ENCODE measurements at places on chromosomes 2 and 18.

DNA sequence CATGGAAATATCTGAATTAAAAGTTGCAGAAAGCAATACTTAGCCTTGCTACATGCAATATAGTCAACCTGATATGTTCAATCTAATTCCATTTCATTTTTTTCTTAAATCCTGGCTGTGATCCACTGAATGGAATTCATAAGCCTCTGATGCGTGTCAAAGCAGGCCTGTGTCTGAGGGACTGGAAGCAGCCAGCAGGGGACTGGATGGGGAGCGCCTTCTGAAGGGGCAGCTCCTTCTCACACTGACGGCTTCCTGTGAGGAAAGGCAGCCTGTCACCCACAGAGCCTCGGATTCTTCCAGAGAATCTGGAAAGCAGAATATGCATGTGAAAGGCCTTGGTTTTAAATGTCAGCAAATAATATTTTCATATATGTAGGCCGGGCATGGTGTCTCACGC lies 73.5 kb downstream of the KCNF1 start:
- no peak overlapping the region for H3K4me3 ChIP-seq
- peaks cover 14% of the 10 kb centered on the region for H3K27me3 ChIP-seq
- no peaks in the 10 kb centered on the region for H3K36me3 ChIP-seq
- H3K27ac ChIP-seq = no peak overlapping the region
- H3K4me1 ChIP-seq = no peaks in the 10 kb centered on the region
- DNase-seq = no peak

DNA sequence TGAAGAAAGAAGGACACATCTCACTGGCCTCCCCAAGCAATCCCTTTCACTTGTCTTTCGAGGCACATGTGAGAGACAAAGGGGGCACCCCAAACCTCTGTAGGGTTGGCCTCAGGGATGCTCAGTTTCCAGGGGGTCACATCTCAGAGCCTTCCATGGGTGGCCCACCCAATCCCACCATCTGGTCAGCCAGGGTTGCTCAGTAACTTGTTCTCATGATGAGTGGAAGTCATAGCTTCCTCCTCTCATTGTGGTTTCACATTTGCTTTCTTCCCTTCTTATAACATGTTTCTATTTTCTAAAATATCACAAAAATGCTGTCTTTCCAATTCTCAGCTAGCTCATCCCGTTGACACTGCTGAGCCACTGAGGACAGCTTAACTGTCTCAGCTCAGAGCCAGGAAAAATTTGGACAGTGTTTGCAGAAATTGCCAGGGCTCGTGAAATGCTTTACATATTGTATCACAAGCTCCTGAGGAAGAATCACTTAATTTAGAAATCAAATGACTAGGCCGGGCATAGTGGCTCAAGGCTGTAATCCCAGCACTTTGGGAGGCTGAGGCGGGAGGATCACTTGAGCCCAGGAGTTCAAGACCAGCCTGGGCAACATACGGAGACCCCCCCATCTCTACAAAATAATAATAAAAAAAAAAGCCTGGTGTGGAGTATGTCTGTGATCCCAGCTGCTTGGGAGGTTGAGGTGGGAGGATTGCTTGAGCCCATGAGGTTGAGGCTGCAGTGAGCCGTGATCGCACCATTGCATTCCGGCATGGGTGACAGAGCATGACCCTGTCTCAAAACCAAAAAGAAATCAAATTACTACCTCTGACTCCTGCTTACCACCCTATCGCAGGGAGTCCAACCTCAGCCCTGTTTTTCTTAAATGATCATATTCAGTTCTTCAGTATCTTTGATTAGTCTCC lies 129.3 kb downstream of the PRKCE start:
- H3K4me3 ChIP-seq = no peak overlapping the region
- peaks cover 82% of the 10 kb centered on the region for H3K4me1 ChIP-seq
- peaks cover 3% of the 10 kb centered on the region for H3K36me3 ChIP-seq
- peak overlapping the region; percentile 7 for H3K27ac ChIP-seq

GRCh38 chr2:113257516-113258264 lies 21.0 kb downstream of the PAX8 start:
- no peak for DNase-seq
- H3K27ac ChIP-seq = no peak overlapping the region
- no peak overlapping the region for H3K4me3 ChIP-seq
- peaks cover 15% of the 10 kb centered on the region for H3K36me3 ChIP-seq
- H3K27me3 ChIP-seq = no peaks in the 10 kb centered on the region

DNA sequence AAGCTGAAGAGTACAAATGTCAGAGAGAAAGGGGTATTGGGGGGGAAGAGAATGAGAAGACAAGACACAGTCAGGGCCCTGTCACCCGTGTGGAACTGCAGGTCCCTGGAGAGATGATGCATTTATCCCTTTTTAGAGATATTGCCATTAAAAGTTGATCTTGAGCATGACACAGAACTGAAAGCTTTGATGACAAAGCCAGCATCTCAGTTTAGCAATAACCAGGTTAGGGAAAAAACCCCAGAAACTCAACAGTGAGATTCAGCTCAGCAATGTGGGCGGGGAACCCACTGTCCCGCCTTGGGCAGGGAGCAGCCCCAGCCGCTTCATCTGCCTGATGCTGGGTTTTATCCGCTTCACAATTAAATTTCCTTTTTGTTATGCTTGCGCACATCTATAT lies 181.1 kb downstream of the NEDD4L start:
- H3K4me1 ChIP-seq = peaks cover 61% of the 10 kb centered on the region
- no peaks in the 10 kb centered on the region for H3K27me3 ChIP-seq
- H3K36me3 ChIP-seq = peaks cover 3% of the 10 kb centered on the region

DNA sequence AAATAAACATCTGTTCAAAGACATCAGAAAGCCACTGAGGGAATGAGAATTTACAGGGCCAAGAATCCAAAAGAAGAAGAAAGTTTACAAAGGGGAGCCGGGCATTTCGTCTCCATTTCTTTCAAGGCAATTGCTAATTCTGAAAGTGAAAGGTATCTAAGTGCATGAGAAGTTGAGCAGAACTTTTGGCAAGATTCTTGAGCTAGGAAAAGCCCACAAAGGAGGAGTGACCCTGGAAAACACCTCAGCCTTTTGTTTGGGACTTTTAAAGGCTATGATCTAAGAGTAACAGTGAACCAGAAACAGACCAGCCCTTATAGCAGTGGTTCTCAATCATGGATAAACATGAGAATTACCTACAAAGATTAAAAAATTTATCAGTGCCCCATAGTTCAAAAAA lies 87.4 kb downstream of the MDH1 start:
- H3K4me3 ChIP-seq = no peak overlapping the region
- no peaks in the 10 kb centered on the region for H3K27me3 ChIP-seq
- H3K36me3 ChIP-seq = no peaks in the 10 kb centered on the region
- H3K4me1 ChIP-seq = no peaks in the 10 kb centered on the region
- DNase-seq = no peak

DNA sequence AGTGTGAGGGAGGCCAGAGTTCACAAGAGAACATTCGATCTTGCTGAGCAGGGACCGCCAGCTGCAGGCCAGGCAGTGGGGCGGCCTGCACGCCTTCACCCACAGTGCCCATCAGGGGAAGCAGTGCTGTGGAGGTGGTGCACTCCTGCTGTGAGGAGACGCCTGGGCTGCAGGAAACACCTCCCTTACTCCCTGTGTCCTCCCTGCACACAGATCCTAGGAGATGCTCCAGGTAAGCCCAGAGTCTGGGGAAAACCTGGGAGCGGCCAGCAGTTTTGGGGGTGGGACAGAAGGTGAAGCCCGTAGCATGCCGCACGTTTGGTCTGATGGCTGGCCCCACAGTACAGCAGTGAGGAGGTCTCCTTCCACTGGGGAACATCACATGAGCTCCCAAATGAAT lies 180.8 kb upstream of the RAB6C start:
- no peak overlapping the region for H3K4me3 ChIP-seq
- no peaks in the 10 kb centered on the region for H3K27me3 ChIP-seq
- no peaks in the 10 kb centered on the region for H3K36me3 ChIP-seq
- no peak overlapping the region for H3K27ac ChIP-seq
- H3K4me1 ChIP-seq = no peaks in the 10 kb centered on the region

DNA sequence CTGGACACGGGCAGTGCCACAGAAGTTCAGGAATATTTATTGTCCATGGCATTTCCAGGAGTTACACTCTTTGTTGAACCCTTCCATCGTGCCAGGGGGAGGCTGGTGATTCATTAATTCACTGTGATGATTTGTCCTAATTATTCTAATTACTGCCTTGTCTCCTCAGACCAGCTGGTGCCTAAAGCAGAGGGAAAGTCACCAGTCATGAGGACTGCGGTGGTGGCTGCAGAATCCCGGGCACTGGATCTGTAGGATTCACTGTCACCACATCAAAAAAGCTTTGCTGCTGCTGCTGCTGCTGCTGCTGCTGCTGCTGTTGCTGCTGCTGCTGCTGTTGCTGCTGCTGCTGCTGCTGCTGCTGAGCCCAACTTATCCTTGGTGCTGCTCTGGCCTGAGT lies 908.2 kb downstream of the TSN start:
- H3K27ac ChIP-seq = no peak overlapping the region
- DNase-seq = no peak
- H3K36me3 ChIP-seq = no peaks in the 10 kb centered on the region
- no peaks in the 10 kb centered on the region for H3K4me1 ChIP-seq
- H3K4me3 ChIP-seq = no peak overlapping the region
- no peaks in the 10 kb centered on the region for H3K27me3 ChIP-seq

DNA sequence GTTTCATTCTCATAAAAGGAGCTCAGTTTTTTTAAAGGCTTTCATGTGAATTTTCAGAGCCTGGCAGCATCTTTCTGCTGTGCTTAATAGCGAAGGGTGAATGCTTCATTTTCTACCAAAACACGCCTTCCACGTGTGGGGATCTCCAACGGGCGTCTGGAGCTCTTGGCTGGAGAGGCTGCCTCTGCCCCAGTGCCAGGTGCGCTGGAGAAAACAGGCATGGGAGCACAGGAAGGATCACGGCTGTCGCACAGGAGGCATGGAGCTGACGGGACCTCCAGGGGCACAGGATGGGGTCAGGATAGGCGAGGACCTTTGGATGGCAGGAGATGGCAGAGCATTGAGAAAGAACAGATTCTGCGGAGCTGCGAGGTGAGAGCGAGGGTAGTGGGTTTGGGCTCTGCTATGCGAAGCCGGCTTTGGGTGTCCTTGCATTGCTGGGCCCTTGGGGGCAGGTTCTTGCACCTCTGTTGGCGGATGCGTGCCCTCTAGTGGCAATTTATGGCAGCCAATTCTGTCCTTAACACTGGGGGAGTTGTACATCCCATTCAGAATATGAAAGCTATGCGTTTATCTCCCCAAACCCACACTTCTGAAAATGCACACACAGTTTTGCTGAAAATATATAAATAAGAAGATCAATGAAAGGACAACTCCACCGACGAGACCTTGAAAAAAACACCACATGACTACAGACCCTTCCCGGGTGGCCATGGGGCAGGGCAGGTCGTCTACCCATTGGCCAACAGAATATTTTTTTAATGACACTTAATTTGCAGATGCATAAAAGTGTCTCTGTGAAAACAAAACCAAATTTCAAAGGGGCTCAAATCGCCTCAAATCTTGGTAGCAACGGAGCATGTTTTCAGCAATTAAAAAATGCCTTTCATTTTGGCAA lies 90.4 kb upstream of the SLC35G4 start:
- H3K36me3 ChIP-seq = no peaks in the 10 kb centered on the region
- DNase-seq = peak; percentile 30
- no peaks in the 10 kb centered on the region for H3K27me3 ChIP-seq

- peaks cover 6% of the 10 kb centered on the region for H3K4me1 ChIP-seq
- no peak for DNase-seq
- H3K27ac ChIP-seq = no peak overlapping the region
- no peak overlapping the region for H3K4me3 ChIP-seq
- no peaks in the 10 kb centered on the region for H3K36me3 ChIP-seq
Measured at GRCh38 chr2:75558786-75559679, 1.7 kb downstream of the EVA1A start.

- peaks cover 19% of the 10 kb centered on the region for H3K36me3 ChIP-seq
- H3K4me1 ChIP-seq = peaks cover 24% of the 10 kb centered on the region
- DNase-seq = no peak
- no peak overlapping the region for H3K4me3 ChIP-seq
- H3K27me3 ChIP-seq = no peaks in the 10 kb centered on the region
Measured at GRCh38 chr2:85607268-85608215, 4.3 kb downstream of the C2orf68 start.

GRCh38 chr18:47166294-47166693 lies 9.9 kb downstream of the IER3IP1 start:
- H3K27ac ChIP-seq = no peak overlapping the region
- no peak for DNase-seq
- H3K36me3 ChIP-seq = peaks cover 8% of the 10 kb centered on the region
- no peaks in the 10 kb centered on the region for H3K27me3 ChIP-seq

DNA sequence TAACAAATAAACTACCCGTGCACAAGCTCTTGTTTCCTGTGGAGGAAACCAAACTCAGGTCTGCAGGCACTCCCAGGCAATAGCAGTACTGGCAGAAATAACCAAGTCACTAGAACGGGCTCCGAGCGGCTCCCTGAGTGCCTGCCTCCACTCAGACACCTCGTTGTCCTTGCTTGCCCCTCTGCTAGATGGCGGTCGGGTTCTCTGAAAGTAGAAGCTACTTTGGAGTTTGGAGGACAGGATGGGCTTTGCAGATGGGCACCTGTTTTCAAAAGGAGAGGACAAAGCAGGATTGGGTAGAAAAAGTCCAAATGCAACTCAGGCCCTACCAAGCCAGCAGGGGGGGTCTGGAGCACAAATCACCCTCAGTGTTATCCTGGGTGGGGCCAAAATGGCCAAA lies 136.4 kb downstream of the LRRC30 start:
- H3K27me3 ChIP-seq = peaks cover 7% of the 10 kb centered on the region
- no peaks in the 10 kb centered on the region for H3K36me3 ChIP-seq
- no peak overlapping the region for H3K4me3 ChIP-seq
- DNase-seq = no peak

DNA sequence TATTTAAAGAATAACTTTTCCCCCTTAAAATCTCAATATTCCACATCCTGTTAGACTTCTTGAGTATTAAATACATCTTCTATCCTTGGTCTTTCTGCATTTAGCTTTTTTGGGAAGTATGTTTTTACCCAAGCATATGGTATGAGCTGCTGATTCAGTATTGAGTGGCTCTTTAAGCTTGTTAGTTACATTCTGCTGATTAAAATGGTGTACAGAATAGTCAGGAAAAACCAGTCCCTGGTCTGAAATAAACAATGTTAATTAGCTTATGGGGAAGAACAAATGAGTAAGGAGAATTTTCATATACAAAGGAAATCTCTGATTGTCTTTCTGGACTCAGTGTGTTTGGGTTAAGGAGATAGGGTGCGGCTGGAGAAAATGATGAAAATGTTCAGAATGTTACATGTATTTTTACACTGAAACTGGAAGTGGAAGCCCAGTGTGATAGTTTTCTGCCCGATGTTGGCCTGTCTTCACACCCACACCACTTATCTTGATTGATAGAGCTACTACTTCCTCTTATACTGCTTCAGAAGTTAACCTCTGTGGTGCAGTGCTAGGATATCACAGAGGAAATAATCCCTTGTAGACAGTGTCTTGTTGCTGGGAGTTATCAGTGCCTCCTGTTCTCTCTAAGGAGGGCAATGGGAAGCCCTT lies 84.0 kb downstream of the MSH2 start:
- H3K36me3 ChIP-seq = peaks cover 18% of the 10 kb centered on the region
- no peak for DNase-seq
- no peaks in the 10 kb centered on the region for H3K27me3 ChIP-seq
- no peak overlapping the region for H3K4me3 ChIP-seq

Data from stimulated activated naive B cell treated with anti-CD40 and anti-IgM and Interleukin-4, amounts not matched to agents 10 μg/mL and 1 μg/mL and 100 μg/mL, for 72 hours (primary cell).